ENCODE measurements at places on chromosomes 2 and 18. TPM values are rescaled to one million over a fixed set of nuclear protein-coding genes. Genes with fewer than 3 reads are reported as not detected.

GRCh38 chr2:240898731-240899467 is 2.9 kb upstream of the MAB21L4 start:
- H3K36me3 ChIP-seq, result no peaks in the 10 kb centered on the region
- 0 out of 2 replicates have a peak, but pooled peaks cover 2% of the 10 kb centered on the region for H3K4me1 ChIP-seq
- H3K27me3 ChIP-seq, result no peaks in the 10 kb centered on the region
- H3K27ac ChIP-seq, result no peak overlapping the region
- no peak overlapping the region for H3K4me3 ChIP-seq

DNA sequence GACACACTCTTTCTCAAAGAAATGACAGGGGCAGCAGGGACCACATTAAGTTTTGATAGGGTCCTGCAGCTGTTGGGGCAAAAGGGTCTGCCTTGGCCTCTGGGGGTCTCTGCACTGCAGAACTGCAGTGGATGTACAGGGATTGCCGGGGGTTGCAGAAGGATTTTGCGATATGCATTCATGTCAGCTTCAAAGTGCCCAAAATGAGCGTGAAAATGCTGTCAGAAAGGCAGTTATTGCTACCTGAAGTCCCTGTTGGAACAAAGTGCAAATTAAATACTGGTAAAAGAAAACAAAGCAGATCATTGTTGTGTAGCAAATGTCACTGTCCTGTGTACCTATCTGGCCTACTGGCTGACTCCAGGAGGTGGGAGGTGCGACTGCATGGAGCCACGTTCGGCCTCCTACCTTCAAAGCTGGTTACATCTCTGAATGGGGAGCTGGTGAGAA is 78.8 kb upstream of the MAP4K3 start:
- H3K36me3 ChIP-seq, result no peaks in the 10 kb centered on the region
- no peaks in the 10 kb centered on the region for H3K4me1 ChIP-seq
- no peak overlapping the region for H3K27ac ChIP-seq

DNA sequence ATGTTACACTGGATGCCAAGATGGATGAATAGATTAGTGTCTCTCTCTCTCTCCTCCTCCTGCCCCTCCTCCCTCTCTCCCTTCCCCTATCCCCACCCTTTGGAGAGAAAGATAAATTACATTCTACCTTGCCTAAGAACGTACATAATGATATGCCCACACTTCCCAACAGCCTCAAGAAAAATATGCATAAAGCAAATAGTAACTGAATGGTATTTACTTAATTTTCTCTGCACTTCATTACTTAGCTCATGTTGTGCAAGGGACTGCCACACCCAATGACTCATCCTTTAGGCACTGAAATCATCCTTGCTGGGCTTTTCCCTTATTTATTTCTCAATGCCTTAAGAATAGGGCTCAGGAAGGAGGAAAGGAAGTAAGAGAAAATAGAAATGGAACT is 137.3 kb upstream of the PID1 start:
- no peak overlapping the region for H3K4me3 ChIP-seq
- no peak for DNase-seq
- no peaks in the 10 kb centered on the region for H3K36me3 ChIP-seq
- H3K27me3 ChIP-seq, result no peaks in the 10 kb centered on the region
- H3K27ac ChIP-seq, result no peak overlapping the region

GRCh38 chr2:7517851-7518250 is 600.6 kb downstream of the RNF144A start:
- H3K27ac ChIP-seq, result no peak overlapping the region
- 0 out of 2 replicates have a peak, but pooled peaks cover 2% of the 10 kb centered on the region for H3K27me3 ChIP-seq
- DNase-seq, result no peak
- no peaks in the 10 kb centered on the region for H3K36me3 ChIP-seq

Gene TFCP2L1
- not detected for total RNA-seq

Gene CABLES1
- total RNA-seq, result 0.22 TPM

Data from Karpas-422 (cell line).